Heart left ventricle (tissue), 16 donors: ENCODE measurements at places on chromosomes 5 and 9. TPM values are rescaled to one million over a fixed set of nuclear protein-coding genes. Genes with fewer than 3 reads are reported as not detected.

- DNase-seq, result no peak
Observed at GRCh38 chr5:105978011-105978410, 1692.7 kb downstream of the EFNA5 start.

GRCh38 chr5:168885324-168886120, 306.4 kb upstream of the PANK3 start:
- DNase-seq, result peak; percentile 37

- DNase-seq, result no peak
Observed at GRCh38 chr5:162160401-162160800, 92.8 kb downstream of the GABRG2 start.

- peak; percentile 78 for DNase-seq
Observed at GRCh38 chr9:130042406-130042884, 544 bp downstream of the FNBP1 start.

DNA sequence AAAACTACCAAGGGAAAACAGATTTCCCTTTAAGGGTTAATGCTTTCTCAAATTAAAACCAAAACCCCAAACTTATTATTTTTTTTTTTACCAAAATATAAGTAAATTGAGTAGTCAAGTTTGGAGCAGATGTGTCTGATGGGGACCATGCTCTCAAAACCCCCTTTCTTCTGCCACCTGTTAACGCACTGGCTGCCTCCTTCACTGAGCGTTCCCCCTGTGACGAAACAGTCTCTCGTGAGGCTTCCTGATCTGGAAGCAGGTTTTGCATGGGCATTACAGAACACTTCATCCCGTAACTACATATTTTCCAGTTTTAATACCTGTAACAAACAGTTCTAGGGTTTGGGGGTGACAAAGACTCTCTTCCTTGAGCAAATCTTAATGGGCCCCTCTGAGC, 59.4 kb downstream of the ANKH start:
- DNase-seq, result no peak

- DNase-seq, result no peak
Observed at GRCh38 chr5:39177631-39177964, 41.8 kb downstream of the FYB1 start.

GRCh38 chr9:121581786-121582600, 69.4 kb upstream of the DAB2IP start:
- peak; percentile 53 for DNase-seq

GRCh38 chr5:43602461-43603343, at the start of gene NNT:
Gene NNT (plus strand): TSS chr5:43603180. CDS start chr5:43609196, 6,016 bp downstream.
- DNase-seq, result peak; percentile 91

DNA sequence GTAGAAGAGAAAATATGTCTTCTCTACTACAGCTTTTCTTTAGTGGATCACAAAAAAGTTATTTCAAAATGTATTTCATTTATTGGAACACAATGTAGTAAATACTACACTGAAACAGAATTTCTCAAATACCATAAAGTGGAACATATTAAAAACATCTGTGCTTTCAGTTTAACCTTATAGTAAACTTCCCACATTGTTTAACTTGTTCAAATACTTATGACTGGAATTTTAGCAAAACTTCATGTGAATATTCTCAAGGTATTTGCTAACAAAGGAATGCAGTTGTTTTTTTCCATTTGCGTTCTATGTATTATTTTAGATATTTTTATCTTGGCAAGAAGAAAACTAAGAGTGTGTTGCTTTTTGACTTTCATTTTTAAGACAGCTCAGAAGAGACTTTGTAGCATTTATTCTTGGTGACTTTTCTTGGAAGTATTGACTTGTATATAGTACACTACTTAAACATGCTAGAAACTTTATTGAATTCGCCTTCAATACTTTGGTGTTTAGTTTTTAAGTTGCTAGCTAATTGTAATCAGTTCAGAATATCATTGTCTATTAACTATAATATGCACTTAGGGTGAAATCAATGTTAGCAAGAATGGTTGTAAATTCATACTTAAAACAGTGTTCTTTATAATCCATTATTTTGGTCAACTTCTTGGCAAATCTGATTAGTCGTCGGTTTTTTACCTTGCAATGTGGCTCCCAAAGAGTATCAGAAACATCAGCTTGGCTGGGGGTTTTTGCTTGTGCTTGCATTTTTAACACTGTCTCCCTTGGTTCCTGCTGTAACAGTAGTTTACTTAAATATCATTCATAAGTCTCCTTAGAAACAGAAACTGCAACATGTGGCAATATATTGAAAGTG, 5.0 kb upstream of the RHOBTB3 start:
- no peak for DNase-seq

DNA sequence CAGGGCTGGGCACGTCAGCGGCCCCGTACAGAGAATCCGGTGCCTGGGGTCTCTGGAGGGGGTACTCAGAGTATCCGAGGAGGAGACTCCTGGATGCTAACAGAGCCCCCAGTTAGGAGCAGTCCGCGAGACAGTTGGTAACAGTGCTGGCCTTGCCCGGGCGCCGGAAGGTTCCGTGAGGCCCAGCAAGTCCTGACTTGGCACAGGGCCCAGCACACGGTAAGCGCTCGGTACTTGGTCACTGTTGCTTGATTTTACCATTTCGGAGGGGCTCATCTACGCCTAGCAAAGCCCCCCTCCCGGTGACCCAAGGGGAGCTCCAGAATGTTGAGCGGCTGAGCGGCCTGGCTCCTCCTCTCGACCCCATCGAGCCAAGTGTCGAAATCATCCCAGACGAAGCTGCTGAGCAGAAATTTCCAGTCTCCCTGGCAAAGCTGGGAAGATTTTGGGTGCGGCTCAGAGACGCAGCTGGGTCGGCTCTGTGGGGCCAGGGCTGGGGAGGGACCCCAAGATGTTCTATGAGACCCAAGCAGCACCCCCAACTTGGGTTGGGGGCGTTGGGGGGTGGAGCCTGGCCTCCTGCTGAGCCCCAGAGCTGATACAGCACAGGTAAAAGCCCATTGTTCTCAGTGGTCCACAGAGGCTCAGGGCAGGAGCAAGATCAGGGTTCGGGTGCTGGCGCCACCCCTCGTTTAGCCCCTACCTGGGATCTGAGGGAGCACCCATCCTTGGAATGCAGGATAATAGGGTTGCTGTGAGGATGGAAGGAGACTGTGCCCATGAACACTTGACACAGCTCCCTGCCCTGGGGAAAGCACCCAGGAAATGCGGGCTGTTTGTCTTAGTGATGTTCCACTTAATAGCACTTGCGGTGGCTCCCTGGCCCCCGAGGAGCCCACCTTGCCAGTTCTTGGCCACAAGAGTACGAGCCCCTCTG, 137.2 kb downstream of the C9orf50 start:
- DNase-seq, result peak; percentile 91

- no peak for DNase-seq
Observed at GRCh38 chr9:95142315-95142714, 175.2 kb downstream of the FANCC start.

GRCh38 chr9:71793386-71794105, 25.2 kb upstream of the CEMIP2 start:
- DNase-seq, result no peak

DNA sequence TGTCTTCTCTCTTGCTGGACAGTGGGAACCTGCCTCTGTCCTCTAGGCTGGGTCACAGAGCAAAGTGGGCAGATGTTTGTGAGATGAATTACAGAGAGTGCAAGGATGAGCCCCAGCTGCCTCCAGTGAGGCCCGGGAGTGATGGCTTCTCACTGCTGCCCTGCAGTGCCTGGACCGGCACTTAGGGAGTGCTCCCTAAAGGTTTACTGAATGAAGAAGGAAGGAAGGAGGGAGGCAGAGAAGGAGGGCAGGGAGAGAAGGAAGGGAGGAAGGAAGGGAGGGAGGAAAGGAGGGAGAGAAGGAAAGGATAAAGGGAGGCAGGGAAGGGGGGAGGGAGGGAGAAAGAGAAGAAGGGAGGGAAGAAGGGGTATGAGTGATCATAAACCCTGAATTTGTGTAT, 42.7 kb upstream of the GRHPR start:
- no peak for DNase-seq

GRCh38 chr9:98039607-98040017, 16.9 kb upstream of the NANS start:
- no peak for DNase-seq

GRCh38 chr5:107813559-107813958, 142.8 kb upstream of the EFNA5 start:
- DNase-seq, result no peak

DNA sequence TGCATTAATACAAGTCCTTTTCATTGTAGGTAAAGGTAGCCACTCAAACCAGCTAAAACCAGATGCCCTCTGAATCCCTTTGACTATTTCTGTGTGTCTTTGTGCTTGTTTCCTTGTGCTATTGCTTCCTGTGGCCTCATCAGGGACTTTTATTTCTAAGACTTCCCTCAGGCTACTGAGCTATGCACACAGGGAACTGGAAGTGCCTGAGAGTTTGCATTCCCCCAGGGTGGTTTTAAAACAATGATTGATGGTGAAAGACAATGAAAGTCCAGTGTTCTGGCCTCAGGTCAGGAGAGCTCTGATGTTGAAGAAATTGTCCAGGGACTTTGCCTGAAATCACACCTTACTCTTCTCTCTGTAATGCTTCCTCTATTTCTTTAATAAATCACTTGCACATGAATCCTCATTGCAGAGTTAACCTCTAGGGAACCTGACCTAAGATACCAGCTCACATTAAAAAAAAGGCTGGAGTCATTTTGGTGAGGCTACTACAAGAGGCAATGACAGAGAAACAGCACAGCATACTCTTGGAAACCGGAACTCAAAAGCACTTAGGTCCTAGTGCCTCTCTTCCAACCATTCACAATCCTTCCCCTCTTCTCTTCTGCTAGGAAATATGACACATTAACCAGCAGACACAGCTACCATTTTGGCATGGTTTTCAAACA, 158.1 kb upstream of the NREP start:
- DNase-seq, result no peak

- DNase-seq, result no peak
Observed at GRCh38 chr5:5290674-5291334, 131.7 kb upstream of the ICE1 start.

GRCh38 chr5:146048994-146049703, 56.2 kb downstream of the PLAC8L1 start:
- DNase-seq, result peak; percentile 36

DNA sequence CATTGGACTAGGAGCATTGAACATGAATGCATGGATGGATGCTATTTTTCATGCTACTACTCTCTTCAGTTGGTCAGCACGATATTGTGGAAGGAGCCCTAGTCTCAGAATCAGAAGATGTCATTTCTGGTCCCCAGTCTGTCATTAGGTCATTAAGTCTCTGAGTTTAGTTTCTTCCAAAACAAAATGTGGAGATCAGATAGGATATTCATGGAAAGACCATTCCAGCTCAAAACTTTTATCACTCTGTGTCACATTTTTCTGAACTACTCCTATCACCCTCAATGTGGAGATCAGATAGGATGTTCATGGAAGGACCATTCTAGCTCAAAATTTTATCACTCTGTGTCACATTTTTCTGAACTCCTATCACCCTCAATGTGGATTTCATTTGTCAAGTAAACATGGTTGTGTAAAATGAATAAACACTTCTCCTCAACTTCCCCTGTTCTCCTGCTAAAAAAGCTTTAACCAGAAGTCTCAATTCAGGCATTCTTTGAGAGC, 296.8 kb downstream of the MRPS30 start:
- no peak for DNase-seq

DNA sequence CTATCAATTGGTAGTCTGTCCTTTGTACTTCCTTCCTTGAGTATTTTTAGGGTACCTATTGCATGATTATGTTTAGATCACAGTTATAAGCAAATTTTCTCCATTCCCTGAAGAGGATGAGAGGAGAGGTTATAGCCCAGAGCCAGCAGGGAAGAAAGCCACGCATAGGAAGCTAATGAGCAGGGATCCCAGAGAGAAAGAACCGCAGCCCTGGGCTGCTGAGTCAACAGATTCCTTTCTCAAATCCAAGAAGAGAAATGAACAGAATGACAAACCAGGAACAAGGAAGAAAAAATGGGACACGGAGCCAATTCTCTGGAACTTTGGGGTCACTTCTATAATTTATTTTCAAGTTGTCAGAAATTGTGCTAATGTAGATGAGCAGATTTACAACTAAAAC, 284.5 kb downstream of the RFX3 start:
- no peak for DNase-seq

DNA sequence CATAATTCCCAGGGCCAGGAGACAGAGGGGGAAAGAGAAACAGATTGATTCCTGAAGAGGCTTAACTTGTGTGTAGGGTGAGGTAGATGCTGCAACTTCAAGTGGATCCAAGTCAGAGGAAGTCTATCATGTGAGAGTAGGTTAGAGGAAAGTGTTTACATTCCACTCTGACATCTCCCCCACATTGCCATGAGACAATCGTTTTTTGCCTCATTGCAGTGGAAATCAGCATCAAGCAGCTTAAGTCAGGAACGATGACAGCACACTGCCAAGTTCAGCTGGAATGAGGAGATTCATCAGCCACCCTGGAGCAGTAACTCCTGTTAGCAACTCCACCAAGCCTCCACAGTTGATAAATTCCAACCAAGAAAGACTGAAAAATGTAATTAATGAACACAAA, 689.7 kb upstream of the MEF2C start:
- DNase-seq, result no peak

DNA sequence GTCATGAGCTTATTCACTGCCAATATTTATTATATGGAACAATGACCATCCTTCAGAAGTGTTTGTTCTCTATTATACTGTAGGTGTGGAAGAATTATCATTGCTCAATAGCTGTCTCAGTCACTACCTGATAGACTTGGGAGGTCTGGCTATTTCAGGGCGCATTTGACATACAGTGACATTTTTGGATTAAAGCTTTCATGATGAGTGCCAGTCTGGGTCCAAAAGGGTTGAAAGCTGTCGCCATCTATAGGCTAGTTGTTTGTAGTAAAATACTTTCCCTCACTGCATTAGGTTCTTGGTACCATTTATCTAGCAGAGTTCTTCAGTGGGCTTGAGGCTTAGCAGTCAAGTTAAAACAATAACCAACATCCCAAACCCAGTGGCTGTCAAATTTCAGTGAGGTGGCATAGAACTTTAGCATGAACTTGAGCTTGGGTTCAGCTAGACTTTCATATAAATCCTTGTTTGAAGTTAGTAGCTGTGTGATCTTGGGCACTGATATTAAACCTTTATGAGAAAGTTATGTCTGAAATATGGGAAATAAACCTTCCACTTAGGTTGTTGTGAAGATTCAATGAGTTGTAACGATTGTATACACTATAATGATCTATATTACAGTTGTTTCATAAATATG, 110.5 kb upstream of the CDKN2B start:
- DNase-seq, result no peak

GRCh38 chr5:138966236-138966985, 91.3 kb upstream of the LRRTM2 start:
- DNase-seq, result no peak

SLC24A2 gene
- total RNA-seq, result 0.19 TPM

ARL14EPL gene
- total RNA-seq, result not detected

LHX6 gene
- total RNA-seq, result 7.6 TPM

ORM2 gene
- total RNA-seq, result not detected

FOXD1 gene
- total RNA-seq, result not detected

RNF20 gene
- 30.5 TPM for total RNA-seq

CTNND2 gene
- 5.2 TPM for total RNA-seq

NELFB gene
- total RNA-seq, result 33.7 TPM

DEPDC1B gene
- total RNA-seq, result 0.26 TPM

PRXL2C gene
- total RNA-seq, result 19.9 TPM

FBXO10 gene
- 9.8 TPM for total RNA-seq

NAIP gene
- 4.5 TPM for total RNA-seq
